Upper lobe of right lung (tissue), 1 donor: ENCODE measurements at places on chromosomes 7 and 10. TPM values are rescaled to one million over a fixed set of nuclear protein-coding genes. Genes with fewer than 3 reads are reported as not detected.

The ANKRD2 gene
- total RNA-seq: 0.98 TPM

GRCh38 chr7:99092064-99092720 is 51.7 kb downstream of the SMURF1 start:
- no peaks in the 10 kb centered on the region for H3K27me3 ChIP-seq
- no peak for DNase-seq

- no peak for DNase-seq
- no peak overlapping the region for H3K4me3 ChIP-seq
- H3K27ac ChIP-seq: no peak overlapping the region
Measured at GRCh38 chr7:27170426-27171324, 3.4 kb downstream of the HOXA10 start.

GRCh38 chr10:127679642-127680255 is 57.2 kb upstream of the FOXI2 start:
- no peaks in the 10 kb centered on the region for H3K27me3 ChIP-seq
- H3K27ac ChIP-seq: no peak overlapping the region
- H3K36me3 ChIP-seq: no peaks in the 10 kb centered on the region

DNA sequence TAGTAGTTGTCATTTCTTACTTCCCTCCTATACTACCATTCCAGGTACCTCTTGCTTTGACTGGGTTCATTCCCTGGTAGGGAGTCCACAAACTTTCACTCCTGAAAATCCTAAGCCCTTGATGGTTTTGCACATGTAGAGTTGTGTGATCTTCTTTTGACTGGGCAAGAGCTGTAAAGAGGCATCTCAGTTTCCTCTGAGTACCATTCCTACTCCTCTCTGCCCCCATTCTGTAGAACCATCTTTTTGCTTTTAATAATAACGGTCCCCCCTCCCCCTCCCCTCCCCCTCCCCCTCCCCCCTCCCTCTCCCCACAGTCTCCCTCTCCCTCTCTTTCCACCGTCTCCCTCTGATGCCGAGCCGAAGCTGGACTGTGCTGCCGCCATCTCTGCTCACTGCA is 16.4 kb downstream of the GARIN1A start:
- DNase-seq: no peak
- no peaks in the 10 kb centered on the region for H3K27me3 ChIP-seq
- no peak overlapping the region for H3K27ac ChIP-seq
- H3K4me1 ChIP-seq: no peaks in the 10 kb centered on the region

- no peak overlapping the region for H3K27ac ChIP-seq
- H3K36me3 ChIP-seq: no peaks in the 10 kb centered on the region
Measured at GRCh38 chr10:121462281-121462680, 136.0 kb downstream of the FGFR2 start.

DNA sequence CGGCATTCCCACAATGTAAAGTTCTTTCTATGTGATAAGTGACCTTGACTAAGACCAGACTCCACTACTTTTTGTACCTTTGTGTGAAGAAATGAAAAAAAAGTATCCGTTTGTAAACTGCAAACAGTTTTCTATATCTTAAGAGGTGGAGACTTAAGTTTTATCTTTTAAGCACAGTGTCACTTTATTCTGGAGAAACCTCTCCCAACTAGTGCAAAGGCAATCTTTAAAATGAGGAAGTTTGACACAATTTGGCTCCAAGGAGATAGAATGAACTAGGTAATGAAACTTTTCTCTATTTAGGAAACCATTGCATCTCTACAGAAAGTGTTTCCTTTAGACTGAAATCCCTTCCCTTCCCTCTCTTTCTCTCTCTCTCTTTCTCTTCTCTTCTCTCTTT is 122.9 kb downstream of the SAMD9 start:
- H3K27me3 ChIP-seq: no peaks in the 10 kb centered on the region
- no peak overlapping the region for H3K27ac ChIP-seq
- H3K4me3 ChIP-seq: no peak overlapping the region
- no peaks in the 10 kb centered on the region for H3K36me3 ChIP-seq
- H3K4me1 ChIP-seq: no peaks in the 10 kb centered on the region
- no peak for DNase-seq

DNA sequence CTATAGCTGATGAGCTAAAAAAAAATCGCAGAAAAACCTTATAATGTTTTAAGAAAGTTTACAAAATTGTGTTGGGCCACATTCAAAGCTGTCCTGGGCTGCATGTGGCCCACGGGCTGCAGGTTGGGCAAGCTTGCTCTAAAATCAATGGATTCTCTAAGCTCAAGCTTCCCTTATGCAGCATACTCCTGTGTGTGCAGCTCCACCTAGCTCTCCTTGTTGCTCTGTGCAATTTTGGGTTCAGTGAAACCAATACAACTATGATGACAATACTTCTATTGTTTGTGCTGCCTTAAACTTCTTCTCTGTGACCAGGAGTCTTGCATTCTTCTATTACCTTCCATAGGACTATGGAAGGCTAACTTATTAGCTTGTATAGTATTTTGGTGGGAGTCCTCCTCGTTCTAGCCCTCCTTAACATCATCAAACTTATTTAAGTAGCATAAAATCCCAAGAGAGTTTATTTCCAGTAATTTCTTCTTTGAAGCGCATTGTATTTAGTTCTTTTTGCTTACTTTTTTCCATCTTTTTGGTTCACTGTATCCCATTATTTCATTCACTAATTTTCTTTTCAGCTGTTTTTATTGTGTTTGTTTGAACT is 170.9 kb upstream of the SMIM30 start:
- H3K27ac ChIP-seq: no peak overlapping the region
- no peak overlapping the region for H3K4me3 ChIP-seq
- H3K27me3 ChIP-seq: no peaks in the 10 kb centered on the region
- no peak for DNase-seq

The EFCAB10 gene
- 1.6 TPM for total RNA-seq

GRCh38 chr10:6320320-6321010 is 117.7 kb downstream of the PFKFB3 start:
- no peaks in the 10 kb centered on the region for H3K27me3 ChIP-seq
- no peak overlapping the region for H3K27ac ChIP-seq
- H3K4me1 ChIP-seq: no peaks in the 10 kb centered on the region
- no peak for DNase-seq
- no peaks in the 10 kb centered on the region for H3K36me3 ChIP-seq

DNA sequence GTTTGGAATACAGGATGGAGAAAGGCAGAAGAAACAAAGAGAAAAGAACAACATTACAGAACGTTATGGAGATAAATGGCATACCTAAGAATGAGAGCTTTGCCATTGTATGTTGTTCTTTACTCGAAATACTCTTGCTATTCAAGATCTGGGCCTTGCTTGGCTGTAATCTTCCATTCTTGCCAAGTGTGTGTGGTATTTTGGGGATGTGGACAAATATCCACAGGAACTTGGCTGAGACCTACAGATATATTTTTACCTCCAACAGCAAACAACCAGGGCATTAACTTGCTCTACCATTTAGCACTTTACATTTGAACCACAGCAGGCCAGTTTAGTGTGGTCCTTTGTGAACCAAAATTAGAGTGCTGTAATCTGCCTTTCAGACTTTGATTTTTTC is 76.3 kb downstream of the DKK1 start:
- DNase-seq: no peak
- H3K4me1 ChIP-seq: no peaks in the 10 kb centered on the region
- no peaks in the 10 kb centered on the region for H3K36me3 ChIP-seq

DNA sequence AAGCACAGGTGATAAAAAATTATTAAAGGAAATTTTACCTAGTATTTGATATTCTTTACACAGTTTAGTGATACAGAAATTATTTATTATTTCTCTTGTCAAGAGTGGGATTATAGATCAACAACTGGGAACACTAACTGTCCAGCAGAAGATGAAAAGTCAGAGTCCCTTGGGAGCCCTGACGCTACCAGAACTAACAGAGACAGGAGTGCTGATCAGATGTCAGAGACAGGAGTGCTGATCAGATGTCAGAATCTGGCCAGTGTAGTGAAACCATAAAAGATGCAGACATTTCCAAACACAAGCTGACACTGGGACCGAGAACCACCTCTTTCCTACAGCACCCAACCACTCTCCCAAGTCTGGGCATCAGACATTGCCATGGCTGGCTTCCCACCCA is 828.2 kb downstream of the TNS3 start:
- H3K36me3 ChIP-seq: no peaks in the 10 kb centered on the region
- H3K4me3 ChIP-seq: no peak overlapping the region
- no peak for DNase-seq
- no peaks in the 10 kb centered on the region for H3K4me1 ChIP-seq
- H3K27me3 ChIP-seq: no peaks in the 10 kb centered on the region
- H3K27ac ChIP-seq: no peak overlapping the region

The AOC1 gene
- 0.64 TPM for total RNA-seq

DNA sequence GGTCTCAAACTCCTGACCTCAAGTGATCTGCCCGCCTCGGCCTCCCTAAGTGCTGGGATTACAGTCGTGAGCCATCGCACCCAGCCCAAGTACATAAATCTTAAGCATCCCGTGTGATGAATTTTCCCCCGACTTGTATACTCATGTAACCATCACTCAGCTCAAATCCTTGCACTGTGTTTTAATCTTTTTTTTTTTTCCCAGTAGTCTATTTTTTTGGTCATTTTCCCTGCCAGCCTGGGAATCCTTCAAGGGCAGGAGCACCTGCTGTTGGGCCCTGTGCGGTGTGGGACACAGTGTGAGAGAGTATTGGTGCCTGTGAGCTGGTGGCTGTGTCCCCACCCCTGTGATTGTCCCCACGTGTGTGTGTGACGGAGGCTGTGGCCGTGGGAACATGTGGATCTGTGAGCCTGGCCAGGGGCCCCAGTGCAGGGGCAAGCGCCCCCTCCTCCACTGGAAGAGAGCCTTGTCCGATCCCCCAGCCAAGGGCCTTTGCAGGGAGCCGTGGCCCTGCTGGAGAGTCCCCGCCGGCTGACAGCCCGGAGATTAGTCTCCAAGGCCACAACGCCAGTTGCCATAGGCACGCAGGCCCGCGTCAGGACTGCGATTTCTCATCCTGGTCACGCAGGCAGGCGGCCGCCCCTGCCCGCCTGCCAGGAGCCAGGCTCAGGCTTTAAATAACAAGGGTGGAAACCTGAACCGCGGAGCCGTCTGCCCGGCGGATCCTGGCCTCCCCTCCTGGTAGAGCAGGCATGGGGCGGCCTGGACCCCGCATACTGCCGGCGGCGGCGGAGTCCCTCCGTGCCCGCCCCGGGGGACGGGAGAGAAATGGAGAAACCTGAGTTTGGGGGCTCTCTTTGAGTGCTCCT is 26.5 kb downstream of the GTF2IRD1 start:
- no peaks in the 10 kb centered on the region for H3K36me3 ChIP-seq
- peak overlapping the region; percentile 97 for H3K27ac ChIP-seq
- H3K27me3 ChIP-seq: no peaks in the 10 kb centered on the region
- DNase-seq: peak; percentile 89
- peaks cover 69% of the 10 kb centered on the region for H3K4me1 ChIP-seq
- H3K4me3 ChIP-seq: peak overlapping the region; percentile 59

The PNLIPRP3 gene
- total RNA-seq: 0.20 TPM

DNA sequence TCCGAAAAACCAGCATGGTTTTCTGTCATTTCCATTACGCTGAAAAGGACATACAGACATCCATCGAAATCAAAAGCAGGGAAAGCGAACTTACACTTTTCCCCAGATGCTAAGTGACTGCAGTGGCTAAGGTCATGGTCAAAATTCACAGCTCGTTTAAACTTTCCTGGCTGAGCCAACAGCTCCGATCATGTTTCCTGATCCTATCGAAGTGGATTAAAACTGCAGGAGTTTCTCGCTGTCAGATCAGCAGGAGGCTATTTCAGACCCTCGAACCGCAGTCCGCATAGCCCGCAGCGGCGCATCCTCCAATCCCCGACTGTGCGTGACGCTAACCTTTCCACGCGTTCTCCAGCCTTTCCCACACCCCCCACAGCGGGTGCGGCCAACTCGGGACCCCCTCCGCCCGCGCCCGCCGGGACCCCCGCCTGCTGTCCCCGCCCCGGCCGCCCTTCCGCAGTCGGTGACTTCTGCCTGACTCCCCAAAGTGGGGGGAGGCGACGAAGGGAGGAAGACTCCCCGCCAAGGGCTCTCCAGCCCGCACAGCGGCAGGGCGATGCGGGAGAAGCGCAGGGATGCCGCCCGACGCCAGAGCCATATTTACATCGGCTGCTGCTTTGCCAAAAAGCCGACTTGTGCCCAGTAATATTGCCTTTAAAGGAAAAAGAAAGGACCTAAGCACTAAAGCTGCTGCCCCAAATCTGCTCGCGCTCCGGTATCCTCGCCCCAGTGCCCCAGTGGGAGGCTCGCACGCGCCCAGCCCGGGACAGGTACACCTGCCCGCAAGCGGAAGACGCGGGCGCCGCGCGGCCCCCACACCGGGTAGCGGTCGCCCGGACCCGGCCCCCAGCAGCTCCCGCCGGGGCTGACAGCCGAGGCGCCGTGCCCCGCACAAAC is 1.2 kb downstream of the PIP4K2A start:
- H3K27me3 ChIP-seq: no peaks in the 10 kb centered on the region
- peak; percentile 74 for DNase-seq
- peak overlapping the region; percentile 72 for H3K4me3 ChIP-seq
- H3K36me3 ChIP-seq: no peaks in the 10 kb centered on the region
- peaks cover 10% of the 10 kb centered on the region for H3K4me1 ChIP-seq

The CFAP70 gene
- total RNA-seq: 2.7 TPM

The MOGAT3 gene
- not detected for total RNA-seq

The KIF11 gene
- total RNA-seq: 0.93 TPM

The ASIC3 gene
- total RNA-seq: 2.6 TPM

DNA sequence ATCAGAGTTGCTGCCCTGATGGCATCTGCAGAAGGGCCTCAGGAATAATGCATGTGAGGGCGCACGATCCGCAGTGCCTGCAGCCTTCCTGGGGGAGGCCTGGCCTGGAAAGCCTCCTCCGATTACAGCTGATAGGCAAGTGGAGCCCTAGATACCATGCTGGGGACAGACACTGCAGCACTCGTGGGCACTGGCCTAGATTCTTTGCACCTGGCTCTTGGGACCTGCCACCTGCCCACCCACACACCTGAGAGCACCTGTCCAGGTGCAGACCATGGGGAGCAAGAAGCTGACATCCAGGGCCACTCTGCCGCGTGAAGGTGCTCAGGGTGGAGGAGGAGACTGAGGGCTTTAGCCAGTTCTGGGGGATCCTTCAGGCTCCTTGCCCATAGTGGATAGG is 14.8 kb downstream of the YKT6 start:
- peak; percentile 56 for DNase-seq
- H3K27ac ChIP-seq: no peak overlapping the region
- no peaks in the 10 kb centered on the region for H3K27me3 ChIP-seq
- H3K36me3 ChIP-seq: peaks cover 34% of the 10 kb centered on the region
- no peaks in the 10 kb centered on the region for H3K4me1 ChIP-seq

The CCT6A gene
- total RNA-seq: 76.2 TPM

The SPDYE8 gene
- total RNA-seq: not detected

GRCh38 chr10:29688230-29688661 is 53.5 kb upstream of the SVIL start:
- peak overlapping the region; percentile 9 for H3K4me3 ChIP-seq
- peaks cover 16% of the 10 kb centered on the region for H3K36me3 ChIP-seq
- H3K27ac ChIP-seq: peak overlapping the region; percentile 67
- DNase-seq: no peak
- no peaks in the 10 kb centered on the region for H3K27me3 ChIP-seq
- peaks cover 32% of the 10 kb centered on the region for H3K4me1 ChIP-seq

DNA sequence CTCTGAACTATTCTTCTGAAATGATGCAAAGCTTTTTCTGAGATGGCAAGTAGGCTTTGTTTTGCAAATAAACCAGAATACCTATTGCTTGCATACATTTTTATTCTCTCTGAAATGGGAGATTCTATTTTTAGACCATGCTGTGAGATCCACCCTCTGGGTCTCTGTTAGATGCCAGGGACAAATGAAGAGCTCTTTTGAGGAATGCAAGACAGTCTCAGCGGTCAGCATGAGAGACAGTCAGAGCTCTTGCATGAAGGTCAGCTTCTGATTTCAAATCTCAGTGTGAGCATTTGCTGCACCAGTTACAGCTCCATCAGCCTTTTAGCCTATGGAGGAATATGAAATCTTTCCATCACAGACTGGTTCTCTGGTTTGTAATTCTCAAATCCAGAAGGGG is 429.9 kb upstream of the KLF6 start:
- H3K27me3 ChIP-seq: no peaks in the 10 kb centered on the region
- no peak overlapping the region for H3K27ac ChIP-seq
- H3K36me3 ChIP-seq: no peaks in the 10 kb centered on the region
- no peak for DNase-seq
- no peak overlapping the region for H3K4me3 ChIP-seq

The NPM3 gene
- 18.0 TPM for total RNA-seq
